CD8-positive, alpha-beta T cell (primary cell): ENCODE measurements at places on chromosomes 6 and 20. TPM values are rescaled to one million over a fixed set of nuclear protein-coding genes. Genes with fewer than 3 reads are reported as not detected.

DNA sequence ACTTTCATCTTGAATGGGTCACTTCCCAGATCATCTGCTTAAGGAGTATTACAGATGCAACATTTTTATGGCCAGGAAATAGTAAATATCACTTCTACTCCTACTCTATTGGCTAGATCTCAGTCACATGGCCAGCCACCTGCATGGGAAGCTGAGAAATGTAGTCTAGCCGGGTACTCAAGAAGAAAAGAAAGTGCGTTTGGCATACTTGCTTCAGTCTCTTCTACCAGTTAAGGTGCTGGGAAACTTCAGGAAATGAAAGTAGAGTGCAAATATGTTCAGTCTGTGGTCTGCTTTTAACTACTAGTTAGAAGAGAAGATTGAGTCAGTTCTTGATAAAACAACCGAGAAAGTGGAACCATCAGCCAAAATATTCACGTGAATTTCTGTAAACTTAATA, 129.2 kb downstream of the PDSS2 start:
- no peak for DNase-seq

DNA sequence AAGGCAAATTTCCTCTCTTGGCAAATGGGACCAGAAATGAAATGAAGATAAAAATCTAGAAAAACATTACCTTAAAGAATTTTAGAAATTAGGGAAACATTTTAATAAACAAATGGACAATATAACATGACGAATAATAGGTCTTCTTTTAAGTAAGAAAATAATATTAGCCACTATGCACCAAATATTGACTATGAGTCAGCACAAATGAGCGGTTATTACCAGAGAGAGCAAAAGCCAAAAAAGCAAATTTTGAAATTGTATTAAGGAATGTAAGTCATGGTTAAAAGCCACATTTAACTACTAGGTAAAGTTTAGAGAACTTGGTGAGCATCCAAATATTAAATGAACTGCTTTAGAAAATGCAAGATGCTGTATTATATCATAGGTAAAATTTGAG, 376.6 kb upstream of the JAG1 start:
- DNase-seq: no peak

The AHI1 gene
- 17.9 TPM for total RNA-seq

The HMGCLL1 gene
- total RNA-seq: not detected

DNA sequence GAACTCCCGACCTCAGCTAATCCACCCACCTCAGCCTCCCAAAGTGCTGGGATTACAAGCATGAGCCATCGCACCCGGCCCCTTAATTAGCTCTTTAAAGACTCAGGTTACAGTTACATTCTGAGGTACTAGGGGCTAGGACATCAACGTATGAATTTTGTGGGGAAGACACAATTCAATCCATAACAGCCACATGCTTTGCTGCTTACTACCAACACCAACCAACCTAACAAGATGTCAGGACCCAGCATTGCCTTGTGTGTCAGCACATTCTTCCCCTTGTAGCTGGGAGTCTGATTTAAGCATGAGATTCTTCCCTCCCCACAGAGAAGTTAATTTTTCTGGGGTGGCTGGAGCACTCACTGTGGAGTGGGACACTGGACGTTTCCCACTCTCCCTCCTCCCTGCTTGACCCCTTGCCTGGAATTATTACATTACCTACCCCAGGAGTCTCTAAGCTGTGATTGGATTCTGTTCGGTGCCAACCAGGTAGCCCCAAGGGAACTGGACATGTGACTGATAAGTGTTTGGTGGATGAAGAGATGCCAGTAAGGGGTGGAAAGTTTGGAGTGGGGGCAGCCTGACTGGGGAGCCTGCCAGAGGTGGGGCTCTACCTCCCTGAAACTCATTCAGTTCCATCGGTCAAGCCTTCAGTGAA, 5.6 kb upstream of the PXMP4 start:
- DNase-seq: no peak
